Suppressor macrophage treated with lipopolysaccharide for 1 hour (primary cell): ENCODE measurements at places on chromosomes 4 and X.
A peak's percentile ranks its signal among the peaks of the same experiment; 100 is the strongest.

DNA sequence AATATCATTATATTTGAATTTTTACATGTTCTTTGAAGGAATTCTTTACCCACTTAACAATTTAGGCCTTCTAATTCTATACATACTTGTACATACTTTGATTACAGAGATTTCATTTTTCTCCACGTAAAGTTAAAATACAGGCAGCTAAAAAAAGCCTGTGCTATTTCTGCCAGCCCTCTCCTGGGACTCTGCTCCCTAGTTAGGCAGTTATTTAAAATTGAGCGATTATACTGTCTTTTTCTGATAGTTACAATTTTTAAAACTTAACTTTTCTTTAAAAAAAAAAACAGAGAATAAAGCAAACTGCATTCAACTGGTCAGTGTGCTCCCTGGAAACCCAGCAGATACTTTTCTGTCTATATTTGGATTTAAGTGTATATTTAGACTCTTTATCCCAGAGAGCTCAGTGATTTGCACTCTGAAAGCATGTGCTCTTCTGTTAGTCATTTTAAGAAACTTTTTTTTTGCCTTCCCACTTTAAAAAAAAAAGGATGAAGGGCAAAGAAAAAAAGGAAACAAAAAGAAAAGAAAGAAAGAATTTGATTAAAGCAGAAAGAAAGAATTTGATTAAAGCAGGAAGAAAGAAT, 18.1 kb upstream of the FAM241A start:
- no peak for DNase-seq

DNA sequence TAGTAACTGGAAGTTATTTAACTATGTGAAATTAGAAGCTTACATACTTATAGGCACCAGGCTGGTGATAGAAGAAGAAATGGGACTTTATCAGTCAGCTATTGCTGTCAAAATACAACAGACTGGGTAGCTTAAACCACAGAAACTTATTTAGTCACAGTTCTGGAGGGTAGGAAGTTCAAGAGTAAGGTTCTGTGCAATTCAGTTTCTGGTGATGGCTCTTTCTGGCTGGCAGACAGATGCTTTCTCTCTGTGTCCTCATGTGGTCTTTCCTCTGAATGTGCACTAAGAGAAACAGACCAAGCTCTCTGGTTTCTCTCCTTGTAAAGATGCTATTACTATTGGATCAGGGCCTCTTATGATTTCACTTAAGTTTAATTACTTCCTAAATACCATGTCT, 92.1 kb upstream of the ANKRD50 start:
- no peak for DNase-seq

DNA sequence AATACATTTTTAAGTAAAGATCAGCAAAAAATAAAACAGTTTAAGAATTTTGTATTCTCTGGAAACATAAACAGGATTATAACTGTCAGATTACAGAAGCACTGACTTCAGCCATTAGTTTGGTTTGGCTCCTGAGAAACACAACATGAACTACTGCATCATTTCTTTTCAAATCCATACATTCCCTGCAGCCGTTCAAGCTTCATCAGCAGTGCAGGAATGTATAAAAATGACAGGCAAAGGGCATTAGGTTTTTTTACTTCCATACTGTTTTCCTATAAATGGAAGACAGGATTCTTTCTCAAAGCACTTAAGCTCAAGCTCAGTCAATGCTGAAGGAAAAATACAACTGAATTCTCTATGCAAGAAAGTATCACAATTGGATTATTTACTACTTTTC, 4.2 kb upstream of the MAB21L2 start:
- no peak for DNase-seq

- no peak for DNase-seq
Observed at GRCh38 chr4:114658179-114658578, 59.6 kb downstream of the UGT8 start.

DNA sequence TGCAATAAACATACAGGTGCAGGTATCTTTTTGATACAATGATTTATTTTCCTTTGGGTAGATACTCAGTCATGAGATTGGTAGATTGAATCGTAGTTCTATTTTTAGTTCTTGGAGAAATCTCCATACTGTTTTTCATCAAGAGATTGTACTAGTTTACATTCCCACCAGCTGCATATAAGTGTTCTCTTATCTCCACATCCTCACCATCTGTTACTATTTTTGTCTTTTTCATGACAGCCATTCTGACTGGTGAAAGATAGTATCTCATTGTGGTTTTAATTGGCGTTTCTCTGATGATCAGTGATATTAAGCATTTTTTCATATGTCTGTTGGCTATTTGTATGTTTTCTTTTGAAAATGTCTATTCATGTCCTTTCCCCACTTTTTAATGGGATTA, 202.2 kb downstream of the RAPGEF2 start:
- DNase-seq = no peak

DNA sequence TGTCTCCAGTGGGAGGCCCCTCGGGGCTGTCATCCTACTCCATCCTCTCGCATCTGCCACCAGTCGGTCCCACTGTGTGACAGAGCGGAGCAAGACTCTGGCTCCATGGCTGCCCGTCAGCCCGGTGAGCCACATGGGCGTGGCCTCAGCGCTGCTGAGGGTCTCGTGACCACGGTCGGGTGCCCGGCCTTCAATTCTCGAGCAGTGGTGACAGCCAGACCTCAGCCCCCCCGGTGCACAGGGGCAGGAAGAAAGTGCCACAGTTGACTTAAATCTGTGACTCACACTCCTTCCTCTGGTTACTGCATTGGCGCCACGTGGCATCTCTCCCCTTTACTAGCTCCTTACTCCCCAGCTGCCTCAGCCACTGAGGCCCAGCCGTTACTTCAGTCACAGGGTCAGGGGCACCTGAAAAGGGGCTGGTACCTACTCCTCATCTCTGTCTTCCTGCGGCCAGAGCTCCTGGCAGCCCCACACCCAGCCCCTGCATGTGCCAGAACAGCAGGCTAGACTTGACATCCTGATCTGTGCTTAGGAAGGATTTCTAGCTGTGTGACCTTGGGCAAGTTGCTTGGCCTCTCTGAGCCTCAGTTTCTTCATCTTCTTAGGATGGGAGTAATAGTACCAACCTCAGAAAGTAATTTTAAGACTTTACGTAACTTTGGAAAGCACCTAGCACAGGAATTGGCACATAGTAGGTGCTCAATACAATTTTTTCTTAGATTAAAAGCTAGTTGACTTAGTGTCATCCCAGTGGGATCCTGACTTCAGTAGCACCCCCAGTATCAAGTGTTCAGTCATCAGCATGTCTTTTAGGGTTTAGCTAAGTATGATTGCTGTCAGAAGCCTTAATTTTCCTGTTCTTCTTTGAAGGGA, 66.1 kb downstream of the TNIP2 start:
- peak; percentile 75 for DNase-seq

DNA sequence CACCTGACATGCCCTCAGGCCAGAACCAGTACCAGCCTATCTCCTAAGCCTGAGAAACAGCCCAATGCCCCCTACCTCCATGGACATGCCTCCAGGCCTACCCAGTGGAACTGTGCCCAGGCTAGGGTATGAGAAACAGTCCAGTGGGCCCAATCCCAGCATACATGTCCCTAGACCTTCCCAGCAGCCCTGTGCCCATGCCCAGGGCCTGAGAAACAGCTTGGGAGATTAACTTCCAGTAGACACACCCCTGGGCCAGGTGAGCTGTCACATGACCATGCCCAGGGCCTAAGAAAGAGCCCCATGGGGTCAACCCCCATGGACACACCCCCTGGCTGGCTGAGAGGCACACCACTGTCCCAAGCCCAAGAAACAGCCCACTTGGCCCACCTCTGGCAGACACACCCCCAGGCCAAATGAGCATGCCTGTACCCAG, 78.8 kb downstream of the CBR4 start:
- no peak for DNase-seq

DNA sequence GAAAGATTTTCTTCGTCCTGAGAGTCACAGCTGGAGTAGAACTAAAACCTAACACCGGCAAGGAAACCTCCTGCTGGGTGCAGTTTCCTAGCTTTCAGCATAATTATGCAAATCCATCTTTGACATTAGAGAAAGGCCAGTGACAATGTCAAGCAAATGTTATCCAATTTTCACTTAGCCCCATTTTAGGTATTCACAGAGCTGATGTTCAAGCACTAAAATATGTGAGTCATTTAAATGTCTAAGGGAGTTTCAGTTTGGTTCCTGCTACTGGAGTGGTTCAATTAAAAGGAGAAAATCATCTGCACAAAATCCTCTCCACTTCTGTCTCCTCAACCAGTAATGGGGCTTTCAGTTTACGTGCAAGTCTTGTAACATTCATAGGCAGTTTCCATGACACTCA, 37.1 kb upstream of the AMOT start:
- DNase-seq = no peak

DNA sequence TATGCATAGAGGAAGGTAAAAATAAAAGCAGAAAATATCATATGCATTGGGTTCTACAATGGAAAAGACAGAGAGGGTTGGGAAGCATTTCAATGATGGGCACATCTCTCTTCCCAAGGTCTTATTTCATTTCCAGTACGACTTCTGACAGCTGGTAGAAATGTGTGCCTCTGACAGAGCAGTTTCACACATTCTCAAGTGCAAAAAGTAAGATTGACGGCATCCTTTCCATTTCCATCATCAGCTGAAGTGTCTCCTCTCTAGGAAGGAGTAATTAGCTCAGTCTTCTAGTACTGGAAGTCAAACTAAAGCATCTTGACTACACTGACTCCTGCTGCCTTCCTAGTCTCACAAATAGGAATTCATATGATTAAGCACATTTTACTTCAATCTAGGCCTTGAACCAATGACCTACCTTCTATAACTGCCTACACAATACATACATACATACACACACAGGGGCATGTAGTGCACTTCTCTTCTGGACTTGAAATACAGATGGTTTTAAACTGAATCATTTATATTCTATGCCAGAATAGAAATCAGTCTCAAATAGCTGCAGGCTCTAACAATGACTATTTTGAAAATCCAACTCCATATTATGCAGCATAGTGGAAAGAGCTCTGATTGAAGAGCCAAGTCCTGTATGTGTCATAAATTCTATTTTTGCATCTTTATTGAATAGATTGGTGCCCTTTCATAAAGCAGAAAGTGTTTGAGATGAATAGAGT, 473.4 kb downstream of the INPP4B start:
- no peak for DNase-seq

DNA sequence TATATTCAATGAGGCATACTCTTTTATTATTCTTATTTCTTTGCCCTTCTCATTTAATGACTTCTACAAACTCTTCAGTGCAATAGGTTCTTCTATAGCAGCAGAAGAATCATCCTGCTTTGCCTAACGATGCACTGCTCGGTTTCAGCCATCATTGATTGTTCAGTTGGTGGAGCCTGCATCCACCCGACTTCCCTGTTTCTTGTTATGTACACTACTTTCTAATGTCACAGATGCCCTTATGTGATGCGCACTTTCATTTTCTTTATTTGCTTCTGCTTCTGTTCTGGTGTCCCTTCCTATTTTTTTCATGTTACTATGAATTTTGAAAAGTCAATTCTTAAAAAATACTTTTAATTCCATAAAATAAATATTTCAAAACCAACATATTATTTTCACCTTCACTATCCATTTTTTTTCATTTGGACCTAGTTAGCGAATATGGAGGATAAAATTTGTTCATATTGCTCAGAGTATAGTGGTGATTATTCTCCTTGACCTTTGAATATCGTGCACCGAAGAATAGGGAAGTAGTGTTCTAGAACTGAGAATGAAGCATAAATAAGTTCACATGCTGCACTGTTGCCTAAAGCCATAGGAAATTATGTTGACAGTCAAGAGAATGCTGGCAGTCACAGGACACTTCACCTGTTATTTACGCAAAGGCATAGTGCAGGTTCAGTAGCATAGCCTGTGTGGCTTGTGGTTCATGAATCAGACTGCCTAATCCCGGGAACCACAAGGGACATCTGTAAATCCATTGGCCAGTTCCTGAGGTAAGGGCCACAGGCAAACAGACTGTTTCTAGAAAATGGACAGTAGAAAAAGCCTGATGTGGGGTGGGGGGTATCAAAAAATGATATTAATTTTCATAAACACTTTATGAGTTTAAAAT, 21.3 kb upstream of the SFRP2 start:
- no peak for DNase-seq

GRCh38 chr4:108116423-108117168, 52.1 kb downstream of the LEF1 start:
- DNase-seq = no peak

DNA sequence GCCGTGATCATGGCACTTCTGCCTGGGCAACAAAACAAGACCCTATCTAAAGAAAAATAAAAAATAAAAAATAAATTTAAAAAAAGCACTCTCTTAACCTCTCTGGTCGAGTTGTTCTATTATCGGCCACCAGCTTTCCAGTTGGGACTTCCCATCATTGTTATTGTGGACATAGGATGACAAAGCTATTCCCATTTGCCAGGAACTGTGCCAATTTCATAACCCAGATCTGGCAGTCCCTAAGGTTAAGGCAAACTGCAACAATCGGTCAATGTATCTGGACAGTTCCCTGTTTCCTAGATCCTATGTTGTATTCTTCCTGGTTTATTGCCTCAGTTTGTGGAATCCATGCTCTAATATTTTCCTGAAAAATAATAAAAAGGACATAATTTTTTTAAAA, 17.8 kb upstream of the ANXA5 start:
- DNase-seq = no peak

DNA sequence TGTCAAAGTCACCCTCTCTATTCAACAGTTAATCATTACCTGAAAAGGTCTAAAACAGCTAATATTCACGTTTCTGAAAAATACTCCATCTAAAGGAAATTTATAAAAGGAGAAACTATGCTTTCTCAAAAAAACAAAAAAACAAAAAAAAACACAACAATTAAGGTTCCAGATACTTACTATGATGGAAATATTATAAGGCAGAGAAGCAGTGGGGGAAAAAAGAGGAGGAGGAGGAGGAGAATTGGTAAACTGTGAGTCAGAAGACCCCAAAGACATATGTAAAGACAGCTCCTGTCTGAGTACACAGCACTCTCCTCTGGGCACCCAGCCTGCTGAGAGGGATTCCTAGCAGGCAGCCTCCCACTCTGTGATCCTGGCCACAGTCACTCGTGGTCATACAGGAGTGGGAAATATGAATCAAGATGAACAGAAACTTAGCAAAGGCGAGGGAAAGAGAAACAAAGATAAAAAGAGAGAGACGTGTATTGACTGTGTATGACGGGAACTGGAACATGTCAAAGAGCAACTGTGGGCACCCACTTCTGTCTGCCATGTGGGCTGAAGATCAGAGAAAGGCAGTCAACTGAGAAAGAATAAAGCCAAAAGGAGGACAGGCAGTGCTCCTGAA, 12.5 kb downstream of the KLHL15 start:
- peak; percentile 40 for DNase-seq

GRCh38 chr4:169439244-169439643, 168.5 kb upstream of the SH3RF1 start:
- no peak for DNase-seq

DNA sequence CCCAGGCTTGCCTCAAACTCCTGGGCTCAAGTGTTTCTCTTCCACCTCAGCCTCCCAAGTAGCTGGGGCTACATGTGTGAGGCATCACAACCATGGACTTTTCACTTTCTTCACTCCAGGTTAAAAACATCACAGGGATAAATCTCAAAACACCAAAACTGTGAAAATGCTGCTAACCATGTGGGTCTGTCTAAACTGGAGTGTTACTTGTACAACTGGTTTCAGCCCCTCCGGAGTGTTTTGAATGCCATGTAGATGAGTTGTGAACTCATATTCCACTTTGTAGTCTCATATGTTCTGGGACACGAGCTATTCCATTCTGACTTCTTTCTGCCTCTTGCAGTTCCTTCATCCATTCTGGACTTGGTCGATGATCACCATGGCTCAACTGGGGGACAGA, 43.0 kb downstream of the PDGFRA start:
- DNase-seq = no peak

GRCh38 chrX:118520216-118521206, 24.9 kb downstream of the DOCK11 start:
- no peak for DNase-seq
